Left ventricle myocardium inferior (tissue), 1 donor: ENCODE measurements at places on chromosomes 2 and 18. TPM values are rescaled to one million over a fixed set of nuclear protein-coding genes. Genes with fewer than 3 reads are reported as not detected.

ANKRD36C gene
- total RNA-seq: 6.8 TPM

SPEG gene
- 145 TPM for total RNA-seq

HOXD1 gene
- total RNA-seq: not detected

SOWAHC gene
- 2.3 TPM for total RNA-seq

KLHL30 gene
- 17.3 TPM for total RNA-seq

CYTIP gene
- total RNA-seq: 0.82 TPM

HOXD8 gene
- total RNA-seq: 0.14 TPM

FOXI3 gene
- total RNA-seq: not detected

SERPINB7 gene
- total RNA-seq: not detected

COPS8 gene
- total RNA-seq: 97.0 TPM

SP110 gene
- total RNA-seq: 10.5 TPM

CHCHD5 gene
- total RNA-seq: 19.2 TPM

CASP8 gene
- 3.7 TPM for total RNA-seq

PARD3B gene
- 9.1 TPM for total RNA-seq

C2orf66 gene
- total RNA-seq: not detected

MARCO gene
- total RNA-seq: 7.0 TPM

CYP20A1 gene
- 11.9 TPM for total RNA-seq

PAX8 gene
- 0.44 TPM for total RNA-seq

ACVR1C gene
- 0.36 TPM for total RNA-seq

NRP2 gene
- 7.6 TPM for total RNA-seq

LRRTM4 gene
- total RNA-seq: 0.55 TPM

FEV gene
- not detected for total RNA-seq

PID1 gene
- total RNA-seq: 7.8 TPM

HOXD12 gene
- total RNA-seq: not detected

CNGA3 gene
- not detected for total RNA-seq

LRP2 gene
- total RNA-seq: 0.05 TPM

CDCA7 gene
- 0.96 TPM for total RNA-seq
